ENCODE measurements at places on chromosomes 13 and 19.
A peak's percentile ranks its signal among the peaks of the same experiment; 100 is the strongest.

DNA sequence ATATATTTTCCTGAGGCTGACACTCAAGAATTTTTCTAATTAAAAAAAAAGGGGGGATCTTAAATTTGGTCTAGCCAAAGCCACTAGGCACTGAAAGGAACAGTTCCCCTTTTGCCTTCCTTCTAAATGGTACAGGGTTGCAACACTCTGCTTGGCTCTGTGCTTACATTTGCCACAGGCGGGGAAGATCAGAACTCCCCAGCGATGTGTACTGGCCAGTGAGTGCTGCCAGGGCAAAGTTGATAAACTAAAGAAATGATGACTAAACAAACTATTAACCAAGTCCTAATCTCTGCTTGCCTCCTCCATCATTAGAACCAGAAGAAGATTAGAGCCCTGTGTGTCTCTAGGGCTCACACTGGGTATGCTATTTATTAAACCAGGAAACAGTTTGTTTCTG is 75.3 kb upstream of the SCEL start:
- DNase-seq, result no peak

DNA sequence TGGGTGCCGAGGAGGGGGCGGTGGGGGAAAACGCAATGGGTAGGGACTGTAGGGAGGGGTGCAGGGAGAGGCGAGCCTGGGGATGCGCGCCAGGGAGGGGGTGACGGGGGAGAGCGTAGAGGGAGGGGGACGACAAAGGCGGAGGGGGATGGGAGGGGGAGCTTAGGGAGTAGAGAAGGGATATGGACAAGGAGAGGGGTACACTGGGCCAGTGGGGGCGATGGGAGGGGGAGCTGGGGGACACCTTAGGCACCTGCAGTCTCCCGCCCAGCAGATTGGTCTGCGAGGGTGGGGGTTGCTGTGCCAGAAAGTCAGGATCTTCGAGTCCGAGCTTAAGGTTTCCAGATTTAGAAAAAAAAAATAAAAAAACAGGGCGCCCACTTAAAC is 15.7 kb downstream of the CCDC124 start:
- DNase-seq, result peak; percentile 94

- no peak for DNase-seq
Measured at GRCh38 chr13:95898256-95898655, 154.9 kb downstream of the UGGT2 start.

- no peak for DNase-seq
Measured at GRCh38 chr19:55275851-55276719, 3.8 kb downstream of the HSPBP1 start.

DNA sequence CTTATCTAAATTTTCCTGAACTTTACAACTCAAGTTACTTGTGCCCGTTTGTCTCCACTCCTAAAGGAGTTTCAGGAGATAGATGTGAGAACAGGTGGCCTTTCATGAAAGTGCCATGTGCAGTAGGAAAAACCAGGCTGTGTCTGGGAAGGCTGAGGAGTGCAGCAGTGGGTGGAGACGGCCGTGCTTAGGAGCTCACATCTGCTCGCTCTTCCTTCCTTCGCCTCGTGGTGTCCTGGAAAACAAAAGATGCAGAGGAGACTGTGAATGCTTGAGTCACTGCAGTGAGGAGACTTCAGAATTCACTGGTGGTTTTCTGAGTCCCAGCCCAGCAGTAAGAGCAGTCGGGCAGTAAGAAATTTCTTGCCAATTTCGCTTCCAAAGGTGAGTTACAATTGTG is 138.4 kb upstream of the RNF113B start:
- no peak for DNase-seq

DNA sequence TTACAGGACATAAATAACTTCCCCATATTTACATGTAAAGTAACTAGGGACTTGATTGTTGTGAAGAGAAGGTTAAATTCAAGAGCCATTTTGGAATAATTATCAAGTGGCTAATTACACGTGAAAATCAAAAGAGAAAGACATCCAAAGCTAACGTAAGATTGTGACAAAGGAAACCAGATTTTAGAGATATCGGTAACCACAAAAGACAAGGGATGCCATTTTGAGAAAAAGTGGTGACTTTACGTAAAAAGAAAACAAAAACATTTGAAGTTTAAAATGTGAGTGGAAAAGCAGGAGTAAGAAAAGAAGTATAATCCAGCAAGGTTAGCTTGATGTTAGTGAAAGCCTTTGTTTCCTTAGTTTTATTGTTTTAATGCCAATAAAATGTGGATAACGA is 10.9 kb upstream of the VWA8 start:
- DNase-seq, result no peak

DNA sequence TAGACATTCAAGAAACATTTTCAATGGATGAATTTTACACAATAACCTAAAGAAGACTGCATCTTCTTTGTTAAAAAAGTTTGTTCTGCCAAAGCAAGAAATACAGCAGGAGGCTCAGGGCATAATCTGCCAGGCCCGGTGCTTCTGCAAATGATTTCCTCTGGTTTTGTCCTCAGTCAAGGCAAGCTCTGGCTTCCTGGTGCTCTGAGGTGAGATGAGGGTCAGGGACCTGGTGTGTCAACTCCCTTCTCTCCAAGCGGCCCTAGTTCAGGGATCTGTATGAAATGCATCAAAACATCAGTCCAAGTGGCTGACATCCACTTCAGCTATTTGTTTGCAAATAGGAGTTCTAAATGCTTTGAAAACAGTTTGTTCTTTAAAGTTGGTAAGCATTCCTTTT is 31.6 kb downstream of the LACC1 start:
- no peak for DNase-seq

DNA sequence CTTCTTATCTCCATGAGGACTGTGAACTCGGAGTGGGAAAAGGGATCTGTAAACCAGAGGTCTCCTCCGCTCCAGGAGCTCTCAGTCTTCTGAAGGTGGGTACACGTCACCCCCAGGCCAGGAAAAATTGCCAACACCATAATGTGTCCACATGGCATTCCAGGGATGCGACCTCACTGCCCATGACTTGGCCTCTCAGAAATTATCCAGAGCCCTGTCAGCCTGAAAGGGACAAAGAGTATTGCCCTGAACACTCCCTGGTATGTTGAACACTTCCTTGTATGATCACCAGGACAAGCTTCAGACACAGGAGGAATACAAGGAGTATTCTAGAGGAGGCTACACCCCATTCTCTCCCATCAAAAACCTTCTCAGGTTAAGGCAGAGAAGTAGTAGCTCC is 81.0 kb upstream of the SLC7A1 start:
- DNase-seq, result no peak

GRCh38 chr13:30824651-30825050 is 81.4 kb upstream of the MEDAG start:
- no peak for DNase-seq

GRCh38 chr19:8831373-8831772 is 731 bp downstream of the ZNF558 start:
- DNase-seq, result no peak

- DNase-seq, result no peak
Measured at GRCh38 chr13:28199089-28199488, 60.7 kb downstream of the PAN3 start.

GRCh38 chr13:27793507-27794367 is 1.5 kb downstream of the GSX1 start:
- DNase-seq, result no peak

Data from NCI-H1092 treated with DMSO at 0.1 percent for 48 hours (cell line).